Heart right ventricle (tissue), 16 donors: ENCODE measurements at places on chromosomes 2 and 18. TPM values are rescaled to one million over a fixed set of nuclear protein-coding genes. Genes with fewer than 3 reads are reported as not detected.

Gene BUB1
- 0.49 TPM for total RNA-seq

Gene LONRF2
- total RNA-seq = 11.3 TPM

Gene LYG2
- not detected for total RNA-seq

Gene HNRNPA3
- 66.1 TPM for total RNA-seq

Gene TUBA3E
- total RNA-seq = 10.0 TPM

Gene GPR45
- not detected for total RNA-seq

- no peak for DNase-seq
Observed at GRCh38 chr2:200063155-200063554, 107.8 kb downstream of the MAIP1 start.

GRCh38 chr2:47016172-47016913 lies 100.7 kb upstream of the MCFD2 start:
- DNase-seq = no peak

- no peak for DNase-seq
Observed at GRCh38 chr2:47457268-47457667, 54.3 kb downstream of the MSH2 start.

- peak; percentile 14 for DNase-seq
Observed at GRCh38 chr2:180222644-180223043, 215.5 kb upstream of the CWC22 start.

DNA sequence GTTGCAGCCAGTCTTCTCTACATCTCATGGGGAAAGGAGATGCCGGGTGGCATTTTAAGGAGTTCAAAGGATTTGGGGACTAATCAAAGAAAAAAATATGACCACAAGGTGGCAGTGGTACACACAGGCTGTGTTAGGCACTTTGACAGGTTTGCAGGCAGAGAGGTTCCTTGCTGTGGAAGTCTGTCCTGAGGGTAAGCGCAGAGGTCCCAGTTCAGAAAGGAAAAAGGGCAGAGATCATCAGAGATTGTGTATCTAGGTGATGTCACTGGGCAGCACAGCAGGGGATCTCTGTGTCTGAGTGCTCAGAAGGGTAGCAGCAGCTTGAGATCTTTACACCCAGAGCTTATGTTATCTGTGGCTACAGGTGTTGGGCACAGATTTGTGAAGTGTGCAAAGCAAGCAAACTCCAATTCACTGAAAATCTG lies 231.4 kb downstream of the LRRTM1 start:
- peak; percentile 28 for DNase-seq

- no peak for DNase-seq
Observed at GRCh38 chr2:142722086-142722485, 155.4 kb upstream of the KYNU start.

GRCh38 chr2:119264781-119265692 lies 41.4 kb downstream of the STEAP3 start:
- peak; percentile 23 for DNase-seq

- DNase-seq = no peak
Observed at GRCh38 chr18:57698571-57699276, 77.1 kb upstream of the NARS1 start.

DNA sequence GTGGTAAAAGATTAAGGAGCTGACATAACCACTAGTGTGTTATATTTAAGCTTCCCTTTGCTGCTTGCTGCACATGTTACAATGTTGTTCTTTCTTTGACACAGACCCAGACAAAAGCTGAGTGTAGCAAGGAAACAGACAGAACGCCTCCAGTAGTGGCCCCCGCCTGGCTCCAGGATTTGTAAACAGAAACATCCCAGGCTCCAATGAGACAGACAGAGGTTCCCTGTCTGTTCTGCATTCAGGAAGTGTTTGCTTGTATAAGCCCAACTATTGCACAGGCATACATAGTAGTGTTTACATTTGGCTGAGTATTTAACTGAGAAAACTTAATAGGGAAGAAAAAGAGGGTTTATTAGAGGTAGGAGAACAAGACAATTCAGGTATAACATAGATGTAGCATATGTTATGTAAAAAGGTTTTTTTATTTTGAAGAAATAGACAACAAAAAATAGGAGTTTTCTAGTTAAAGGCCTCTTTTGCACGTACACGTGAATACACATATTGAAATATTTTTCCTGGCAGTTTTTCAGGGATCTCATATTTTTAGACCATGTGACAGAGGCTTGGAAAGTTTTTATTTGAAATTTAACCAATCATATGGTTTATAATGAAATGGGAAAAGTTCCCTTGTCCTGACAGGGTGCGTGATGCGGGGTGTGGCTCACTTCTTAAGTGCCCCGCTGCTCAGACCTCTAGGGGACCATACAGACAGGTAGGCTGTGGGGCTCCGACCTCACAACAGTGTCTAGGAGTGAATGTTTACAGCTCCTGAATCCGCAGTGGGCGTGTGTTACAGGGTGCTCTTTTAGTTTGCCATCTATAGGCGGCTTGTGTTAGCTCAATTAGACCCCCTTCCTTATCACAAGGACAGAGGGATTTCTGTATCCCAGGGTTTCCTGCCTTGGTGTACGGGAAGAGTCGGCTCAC lies 118.4 kb downstream of the BMPR2 start:
- peak; percentile 31 for DNase-seq

GRCh38 chr18:67574749-67575148 lies 58.2 kb upstream of the DSEL start:
- no peak for DNase-seq

GRCh38 chr18:33184958-33185357 lies 255.6 kb downstream of the CCDC178 start:
- DNase-seq = no peak

- DNase-seq = no peak
Observed at GRCh38 chr18:56873441-56874140, 222.4 kb downstream of the WDR7 start.

- DNase-seq = no peak
Observed at GRCh38 chr2:38793511-38793910, 15.5 kb downstream of the GEMIN6 start.

DNA sequence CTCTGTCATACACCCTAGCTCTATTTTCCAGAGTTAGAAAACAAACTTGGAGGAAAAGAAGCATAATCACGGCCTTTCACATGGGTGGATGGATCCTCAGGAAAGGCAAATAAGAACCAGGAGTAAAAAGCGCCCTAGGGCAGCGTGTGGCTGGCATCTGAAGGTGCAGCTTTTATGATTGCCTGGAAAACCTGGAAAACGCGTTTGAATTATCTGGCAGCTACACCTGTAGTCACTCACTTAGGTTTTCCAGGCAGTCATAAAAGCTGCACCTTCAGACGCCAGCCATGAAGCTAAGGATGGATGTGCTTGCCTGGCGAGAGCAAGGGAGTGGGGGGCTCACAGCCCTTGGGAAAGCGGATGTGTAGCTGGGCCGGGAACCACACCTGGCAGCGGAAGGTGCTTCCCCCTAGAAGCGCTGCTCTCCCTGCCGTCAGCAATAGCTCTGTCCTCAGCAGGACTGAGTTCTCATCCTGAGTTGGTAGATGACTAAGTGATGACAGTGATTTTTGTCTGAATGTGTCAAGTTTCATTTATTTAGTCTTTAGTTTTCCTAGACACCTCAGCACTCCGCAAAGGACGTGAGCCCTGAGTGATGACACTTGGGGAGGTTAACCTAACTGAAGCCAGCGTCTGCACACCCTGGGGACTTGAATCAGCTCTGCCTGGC lies 82.0 kb downstream of the DCDC2C start:
- DNase-seq = no peak

- DNase-seq = no peak
Observed at GRCh38 chr2:241482126-241482955, 26.0 kb downstream of the STK25 start.

DNA sequence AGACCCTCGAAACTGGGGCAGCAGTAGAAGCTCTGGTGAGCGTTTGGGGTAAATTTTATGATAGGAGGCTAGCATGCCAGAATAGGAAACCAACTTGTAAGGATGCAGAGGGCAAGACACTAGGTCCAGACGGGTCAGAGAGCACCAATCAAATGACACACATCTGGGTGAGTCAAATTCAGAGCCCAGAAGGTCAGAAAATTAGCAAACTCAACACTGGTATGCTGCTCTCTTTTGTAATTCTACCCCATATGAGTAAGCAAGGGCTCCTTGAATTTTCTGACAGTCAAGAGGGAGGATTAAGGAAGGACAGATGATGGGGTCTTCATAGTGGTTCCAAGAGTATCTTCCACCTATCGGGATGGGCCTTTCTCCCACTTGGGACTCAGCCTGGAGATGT lies 209.8 kb downstream of the BCL2 start:
- DNase-seq = no peak

DNA sequence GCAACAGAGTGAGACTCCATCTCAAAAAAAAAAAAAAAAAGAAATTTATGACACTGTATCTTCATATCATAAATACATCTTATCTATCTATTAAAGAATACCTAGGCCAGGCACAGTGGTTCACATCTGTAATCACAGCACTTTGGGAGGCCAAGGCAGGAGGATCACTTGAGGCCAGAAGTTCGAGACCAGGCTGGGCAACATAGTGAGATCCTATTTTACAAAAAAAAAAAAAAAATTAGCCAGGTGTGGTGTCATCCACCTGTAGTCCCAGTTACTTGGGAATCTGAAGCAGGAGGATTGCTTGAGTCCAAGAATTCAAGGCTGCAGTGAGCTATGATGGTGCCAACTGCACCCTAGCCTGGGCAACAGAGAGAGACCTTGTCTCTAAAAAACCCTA lies 95.0 kb downstream of the HNRNPLL start:
- DNase-seq = no peak

DNA sequence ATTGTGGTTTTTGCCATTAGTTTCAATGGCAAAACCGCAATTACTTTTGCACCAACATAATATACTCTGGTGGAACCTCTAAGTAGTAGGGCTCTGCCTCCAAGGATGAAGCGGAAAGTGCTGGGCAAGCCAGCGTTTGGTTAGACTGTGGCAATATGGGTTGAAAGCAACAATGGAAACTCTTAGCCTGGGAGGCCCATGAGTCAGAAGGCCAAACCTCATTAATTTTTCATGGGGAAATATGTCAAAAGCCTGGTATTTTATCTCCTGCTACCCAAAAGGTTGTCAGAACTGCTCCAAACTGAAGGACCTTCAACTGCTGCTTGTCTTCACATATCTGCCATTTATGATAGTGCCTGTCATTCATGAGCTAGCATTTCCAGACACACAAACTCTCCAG lies 179.1 kb upstream of the CYP26B1 start:
- DNase-seq = no peak

DNA sequence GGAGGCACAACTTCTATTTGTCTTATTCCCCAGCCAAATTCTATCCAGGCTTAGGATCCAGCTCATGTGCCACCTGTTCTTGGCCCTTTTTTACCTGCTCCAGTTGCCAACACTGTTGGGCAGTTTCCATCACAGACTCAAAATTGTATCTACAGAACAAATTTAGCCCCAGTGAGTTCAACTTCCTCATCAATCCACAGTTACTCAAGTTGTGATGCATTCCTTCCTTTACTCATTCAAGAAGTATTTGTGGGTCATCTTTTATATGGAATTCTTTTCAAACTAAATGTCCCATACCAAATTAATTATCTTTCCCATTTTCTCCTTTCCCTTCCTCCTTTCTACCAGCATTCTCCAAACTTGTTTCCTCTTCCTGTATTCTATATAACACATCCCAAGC lies 12.7 kb upstream of the DDX18 start:
- no peak for DNase-seq

DNA sequence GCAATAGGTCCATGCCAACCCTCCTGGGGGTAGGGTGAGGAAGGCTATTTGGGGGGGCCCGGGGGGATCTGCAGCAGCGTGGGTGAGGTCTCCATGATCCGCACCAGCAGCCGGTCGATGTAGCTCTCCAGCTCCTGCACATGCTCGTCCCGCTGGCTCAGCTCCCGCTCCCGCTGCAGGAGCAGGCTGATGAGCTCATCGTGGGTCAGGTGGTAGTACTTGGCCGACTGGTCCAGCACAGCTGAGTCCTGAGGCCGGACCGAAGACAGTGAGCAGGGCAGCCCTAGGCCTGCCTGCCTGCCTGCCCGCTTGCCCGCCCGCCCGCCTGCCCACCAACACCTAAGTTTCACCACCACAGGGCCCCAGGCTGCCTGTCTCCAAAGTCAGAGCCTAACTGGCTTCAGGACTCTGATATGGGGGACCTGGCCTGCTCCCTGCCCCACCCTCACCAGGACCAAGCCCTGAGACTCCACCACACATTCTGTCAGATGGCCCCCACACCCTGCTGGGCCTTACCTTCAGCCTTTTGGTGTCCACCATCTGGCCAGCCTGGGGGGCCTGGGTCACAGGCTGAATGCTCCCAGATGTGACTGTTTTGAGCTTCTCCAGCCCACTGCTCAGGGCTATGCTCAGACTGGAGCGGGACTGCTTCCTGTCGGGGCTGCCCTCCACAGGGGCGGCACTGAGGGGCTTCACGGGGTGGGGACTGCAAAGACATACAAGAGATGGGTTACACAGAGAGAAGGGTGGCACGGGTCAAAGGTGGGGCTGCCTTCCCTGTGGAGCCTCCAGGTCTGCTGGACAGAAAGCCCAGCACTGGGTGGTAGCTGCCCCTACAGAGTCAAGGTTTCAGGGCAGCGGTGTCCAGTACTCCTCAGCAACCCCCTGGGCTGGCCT lies 4.2 kb upstream of the SFXN5 start:
- DNase-seq = peak; percentile 69
